Upper lobe of right lung (tissue), 1 donor: ENCODE measurements at places on chromosomes 2 and 18. TPM values are rescaled to one million over a fixed set of nuclear protein-coding genes. Genes with fewer than 3 reads are reported as not detected.

The IL36G gene
- not detected for total RNA-seq

DNA sequence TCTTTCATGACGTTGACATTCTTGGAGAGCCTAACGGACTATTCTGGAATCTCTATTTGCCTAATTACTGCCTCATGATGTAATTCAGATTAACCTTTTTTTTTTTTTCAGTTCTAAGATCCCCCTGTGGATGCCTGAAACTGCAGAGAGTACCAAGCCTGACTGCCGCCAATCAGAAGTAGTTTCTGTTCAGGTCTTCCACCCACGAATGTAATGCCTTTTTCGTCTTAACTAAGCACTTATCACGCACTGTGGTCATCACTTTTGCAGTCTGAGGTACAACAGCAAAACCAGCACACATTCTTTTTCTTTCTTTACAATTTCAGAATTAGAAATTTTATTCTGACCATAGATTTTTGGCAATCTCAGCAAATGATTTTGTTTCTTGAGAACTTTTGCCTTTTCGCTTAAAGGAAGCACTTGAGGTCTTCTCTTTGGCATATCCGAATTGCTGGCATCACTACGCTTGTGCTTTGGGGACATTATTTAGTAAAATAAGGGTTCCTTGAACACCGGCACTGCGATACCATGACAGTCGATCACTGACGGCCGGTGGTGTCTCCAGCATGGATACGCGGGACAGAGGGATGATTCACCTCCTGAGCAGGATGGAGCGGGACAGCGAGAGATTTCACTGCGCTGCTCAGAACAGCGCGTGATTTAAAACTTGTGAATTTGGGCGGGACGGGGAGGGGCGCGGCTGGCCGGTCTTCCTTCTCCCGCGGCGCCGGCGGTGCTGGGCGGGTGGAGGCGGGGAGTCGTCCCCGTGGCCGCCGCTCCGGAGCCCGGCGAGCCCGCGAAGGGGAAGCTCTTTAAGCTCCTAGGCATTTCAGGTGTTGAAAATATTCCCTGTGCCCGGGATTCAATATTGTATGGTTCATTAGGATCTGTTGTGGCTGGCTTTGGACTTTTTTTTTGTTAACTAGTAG lies 32.0 kb upstream of the GPR55 start:
- no peak for DNase-seq

- DNase-seq, result no peak
Observed at GRCh38 chr18:63302220-63302619, 17.3 kb downstream of the BCL2 start.

GRCh38 chr2:203654826-203655225 lies 51.6 kb upstream of the CD28 start:
- DNase-seq, result no peak

DNA sequence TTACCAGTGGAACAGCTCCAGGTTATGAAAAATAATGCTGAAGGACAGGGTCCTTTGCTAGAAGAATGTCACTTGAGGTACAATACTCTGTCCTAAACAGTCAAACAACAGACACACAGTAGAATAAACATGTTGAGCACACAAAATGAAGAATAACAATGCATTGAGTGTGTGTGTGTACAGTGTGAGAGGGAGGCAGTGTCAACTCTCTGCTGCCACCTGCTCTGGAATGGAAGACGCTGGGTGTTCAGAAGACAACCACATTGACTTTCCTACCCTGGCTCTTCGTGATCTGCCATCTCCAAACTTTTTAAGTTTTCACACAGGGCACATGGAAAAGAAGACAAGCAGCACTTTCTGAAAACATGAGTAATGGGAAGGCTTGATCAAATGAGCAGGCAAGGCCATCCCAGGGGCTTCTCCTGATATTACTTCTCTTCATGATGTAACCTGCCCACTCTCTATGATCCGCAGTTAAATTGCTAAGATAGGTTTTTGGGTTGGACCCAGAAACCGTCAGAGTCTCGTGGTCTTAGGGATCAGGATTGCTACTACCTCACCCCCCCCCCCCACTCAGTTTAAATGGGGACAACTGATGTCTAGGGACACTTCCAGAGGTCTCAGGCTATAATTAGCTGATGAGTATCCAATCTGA lies 533.2 kb upstream of the TNP1 start:
- DNase-seq, result no peak
